ENCODE measurements at places on chromosomes 2 and 18.

DNA sequence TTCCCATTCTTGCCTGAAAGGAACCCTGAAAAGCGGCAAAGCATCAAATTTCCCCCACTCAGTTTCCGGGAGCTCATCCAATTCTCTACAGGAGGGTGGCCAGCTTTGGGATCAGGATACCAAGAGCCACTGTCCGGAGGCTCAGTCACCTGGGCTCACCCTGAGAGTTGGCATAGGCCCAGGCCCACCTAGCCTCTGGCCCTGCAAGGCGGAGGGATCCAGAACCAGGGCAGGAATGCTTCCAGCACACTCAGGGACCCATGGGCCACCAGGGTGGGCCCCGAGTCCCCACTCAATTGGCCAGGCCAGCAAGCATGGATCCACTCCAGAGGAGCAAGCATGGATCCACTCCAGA lies 432.9 kb upstream of the MYT1L start:
- no peak for DNase-seq

GRCh38 chr2:26245231-26245732 lies 543 bp downstream of the HADHB start:
- DNase-seq, result peak; percentile 61

DNA sequence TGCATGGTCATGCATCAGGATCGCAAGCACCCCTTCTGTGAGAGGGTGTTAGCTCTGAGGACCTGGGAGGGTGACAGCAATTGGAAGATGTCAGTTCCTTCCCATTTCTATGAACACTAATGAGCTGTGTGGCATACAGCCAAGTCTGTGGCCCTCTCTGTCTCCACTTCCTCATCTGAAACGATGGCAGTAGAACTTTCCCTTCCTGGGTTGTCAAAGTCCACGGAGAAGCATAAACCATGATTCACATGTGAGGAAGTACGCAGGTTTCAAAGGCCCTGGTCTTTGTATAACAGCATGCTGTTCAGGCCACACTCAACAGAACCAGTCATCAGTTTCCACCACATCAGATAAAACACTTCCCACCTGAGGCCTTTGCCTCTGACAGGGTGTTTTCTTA lies 167.4 kb upstream of the RAB6C start:
- DNase-seq, result no peak

DNA sequence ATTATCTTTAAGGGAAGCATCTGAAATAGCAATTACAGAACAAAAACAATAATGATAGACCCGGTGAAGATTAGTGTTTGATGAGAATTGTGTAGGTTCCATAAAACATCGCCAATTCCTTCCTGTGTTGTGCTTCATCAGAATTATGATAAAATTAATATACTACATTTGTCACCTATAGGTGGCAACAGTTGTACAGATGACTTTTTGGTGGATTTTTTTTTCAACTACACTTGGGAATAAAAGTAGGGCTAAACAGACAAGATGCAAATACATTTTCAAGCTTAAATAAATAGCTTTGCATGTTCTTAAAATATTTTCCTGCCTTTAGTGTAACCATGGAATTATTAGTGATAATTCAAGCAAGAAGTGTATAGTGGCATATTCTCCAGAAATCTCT lies 7.0 kb upstream of the LYPD1 start:
- DNase-seq, result no peak

DNA sequence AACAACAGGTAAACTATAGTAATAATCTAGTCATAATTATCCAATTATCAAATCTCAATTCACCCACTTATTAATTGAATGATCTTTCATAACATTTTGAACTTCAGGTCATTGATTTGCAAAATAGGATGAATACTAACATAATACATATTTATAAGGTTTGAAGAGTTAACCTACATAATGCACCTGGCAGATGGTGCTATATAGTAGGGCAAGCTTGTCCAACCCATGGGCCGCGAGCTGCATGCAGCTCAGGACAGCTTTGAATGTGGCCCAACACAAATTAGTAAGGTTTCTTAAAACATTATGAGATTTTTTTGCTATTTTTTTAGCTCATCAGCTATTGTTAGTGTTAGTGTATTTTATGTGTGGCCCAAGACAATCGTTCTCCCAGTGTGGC lies 815.8 kb upstream of the ID2 start:
- DNase-seq, result no peak

- peak; percentile 65 for DNase-seq
Observed at GRCh38 chr2:19868701-19869580, 32.8 kb downstream of the TTC32 start.

DNA sequence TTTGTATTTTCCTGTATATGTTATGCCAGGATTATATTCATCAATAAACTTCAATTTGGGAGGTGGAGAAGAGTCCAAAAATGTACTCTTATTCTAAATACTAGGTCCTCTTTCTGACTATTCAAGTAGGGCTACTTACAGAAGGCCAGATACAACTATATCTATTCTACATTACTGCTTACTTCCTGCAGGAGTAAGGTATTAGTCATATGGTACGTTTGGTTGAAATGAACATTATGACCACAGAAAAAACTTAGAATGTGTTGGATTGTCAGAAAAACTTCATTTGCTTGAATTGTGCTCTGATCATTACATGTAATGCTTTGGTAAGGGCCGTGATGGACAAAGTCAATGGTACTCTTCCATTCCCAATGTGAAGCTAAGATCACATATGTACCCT lies 35.0 kb downstream of the STAT4 start:
- no peak for DNase-seq

- no peak for DNase-seq
Observed at GRCh38 chr2:178258916-178259315, 64.6 kb downstream of the OSBPL6 start.

- no peak for DNase-seq
Observed at GRCh38 chr18:58497845-58498244, 131.0 kb downstream of the ALPK2 start.

DNA sequence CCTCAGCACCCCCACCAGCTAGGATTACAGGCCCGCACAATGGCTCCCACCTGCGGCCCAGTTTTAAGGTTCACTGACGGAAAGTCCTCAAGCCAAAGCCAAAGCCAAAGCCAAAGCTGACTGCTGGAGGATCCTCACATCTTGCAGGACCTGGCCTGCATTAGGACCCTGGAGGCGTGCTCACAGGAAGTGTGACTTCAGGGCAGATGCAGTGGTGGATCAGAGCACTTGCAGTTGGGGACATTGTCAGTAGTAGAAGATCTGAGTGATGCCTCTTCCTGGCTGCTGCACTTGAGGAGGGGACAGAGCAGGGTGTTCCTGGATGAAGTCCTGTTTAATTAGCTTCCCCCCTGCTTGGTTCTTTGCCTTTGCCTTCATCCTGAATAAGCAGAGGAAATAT lies 69.0 kb upstream of the ALPP start:
- DNase-seq, result no peak

- DNase-seq, result no peak
Observed at GRCh38 chr2:28219138-28219537, 173.5 kb upstream of the FOSL2 start.

DNA sequence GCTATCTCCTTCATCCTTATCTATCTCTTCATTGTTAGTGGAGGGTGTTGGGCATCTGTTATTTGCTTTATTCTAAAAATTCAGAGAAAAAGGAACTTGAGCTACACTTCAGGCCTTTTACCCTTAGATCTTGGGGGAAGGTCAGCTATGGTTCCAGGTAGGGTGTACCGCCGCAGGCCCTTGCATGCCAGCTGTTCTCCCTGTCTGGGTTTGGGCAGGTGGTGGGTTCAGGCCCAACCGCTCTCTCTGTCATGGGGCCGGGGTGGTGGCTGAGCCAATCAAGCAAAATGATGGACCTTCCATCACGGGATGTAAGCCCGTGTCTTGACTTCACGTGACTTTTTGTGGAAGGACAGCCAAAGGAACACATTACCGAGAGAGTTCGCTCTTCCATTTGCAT lies 231.1 kb downstream of the LDLRAD4 start:
- no peak for DNase-seq

DNA sequence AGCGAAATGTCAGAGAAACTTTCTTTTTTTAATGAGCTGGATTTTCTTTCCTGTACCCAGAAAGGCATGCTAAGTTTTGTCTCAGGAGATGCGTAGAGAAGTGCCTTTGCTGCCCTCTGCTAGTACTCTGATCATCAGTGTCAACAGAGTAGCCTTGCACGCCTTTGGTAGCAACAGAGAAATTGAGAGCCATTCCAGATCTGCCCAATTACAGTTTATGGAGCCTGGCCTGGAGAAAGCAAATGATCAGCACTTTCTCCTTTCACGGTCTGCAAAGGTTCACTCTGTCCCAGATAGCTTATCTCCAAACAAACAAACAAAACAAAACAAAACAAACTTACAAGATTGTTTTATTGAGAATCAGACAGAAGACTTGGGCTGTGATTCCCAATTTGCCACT lies 792.8 kb upstream of the PIK3C3 start:
- DNase-seq, result no peak

GRCh38 chr18:23595591-23595990 lies 9.3 kb upstream of the NPC1 start:
- DNase-seq, result no peak

- no peak for DNase-seq
Observed at GRCh38 chr2:73870084-73870483, 22.7 kb upstream of the ACTG2 start.

Measured in GM23338 (cell line).